ENCODE measurements at places on chromosomes 2 and 18.

- no peak for DNase-seq
Observed at GRCh38 chr2:42965196-42965595, 172.8 kb upstream of the HAAO start.

DNA sequence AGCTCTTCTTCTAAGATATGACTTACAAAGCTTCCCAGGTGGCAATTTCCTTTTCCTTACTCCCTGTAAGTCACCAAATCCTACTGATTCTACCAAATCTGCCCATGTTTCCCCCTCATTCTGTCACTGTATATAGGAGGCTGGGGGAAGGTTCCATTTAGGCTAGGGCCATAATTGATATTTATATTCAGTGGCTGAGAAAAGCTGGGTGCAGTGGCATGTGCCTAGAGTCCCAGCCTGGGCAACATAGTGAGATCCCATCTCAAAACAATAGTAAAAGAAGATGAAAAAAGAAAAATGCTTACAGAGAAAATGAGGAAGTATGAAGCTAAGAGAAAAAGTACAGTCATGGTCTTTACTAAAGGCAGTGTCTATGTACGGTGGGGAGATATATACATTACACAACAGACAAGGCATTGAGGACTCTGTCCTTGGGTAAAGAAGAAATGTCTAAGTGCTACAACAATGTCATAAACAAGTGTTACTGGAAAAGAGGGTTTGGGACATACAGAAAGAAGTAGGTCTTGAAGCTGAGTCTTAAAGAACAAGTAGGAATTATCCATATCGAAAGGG is 4.8 kb downstream of the CWC22 start:
- DNase-seq: no peak

DNA sequence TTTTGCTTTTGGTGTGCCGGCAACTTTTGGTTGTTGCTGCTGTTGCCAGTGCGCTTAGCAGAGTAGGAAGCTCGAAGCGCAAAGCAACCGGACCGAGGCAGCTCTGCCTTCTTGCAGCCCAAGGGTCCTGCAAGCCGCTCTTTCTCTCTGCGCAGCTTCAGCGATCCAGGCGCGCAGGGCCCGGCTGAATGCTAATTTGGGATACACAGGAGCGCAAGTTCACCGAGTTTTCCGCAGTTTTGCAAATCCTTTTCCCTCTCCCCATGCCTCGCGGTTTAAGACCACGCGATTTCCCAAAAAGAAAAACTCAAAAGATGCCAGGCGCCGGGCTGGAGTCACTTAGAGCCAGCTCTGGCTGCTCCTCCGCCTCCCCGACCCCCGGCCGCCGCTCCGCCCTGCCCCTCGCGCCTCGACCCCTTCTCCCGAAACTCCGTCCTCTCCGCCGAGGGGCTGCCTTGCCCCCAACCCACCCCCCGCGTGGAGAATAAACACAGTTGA is 13.5 kb upstream of the SIX3 start:
- no peak for DNase-seq

- no peak for DNase-seq
Observed at GRCh38 chr2:47964722-47965434, 58.6 kb upstream of the FBXO11 start.

DNA sequence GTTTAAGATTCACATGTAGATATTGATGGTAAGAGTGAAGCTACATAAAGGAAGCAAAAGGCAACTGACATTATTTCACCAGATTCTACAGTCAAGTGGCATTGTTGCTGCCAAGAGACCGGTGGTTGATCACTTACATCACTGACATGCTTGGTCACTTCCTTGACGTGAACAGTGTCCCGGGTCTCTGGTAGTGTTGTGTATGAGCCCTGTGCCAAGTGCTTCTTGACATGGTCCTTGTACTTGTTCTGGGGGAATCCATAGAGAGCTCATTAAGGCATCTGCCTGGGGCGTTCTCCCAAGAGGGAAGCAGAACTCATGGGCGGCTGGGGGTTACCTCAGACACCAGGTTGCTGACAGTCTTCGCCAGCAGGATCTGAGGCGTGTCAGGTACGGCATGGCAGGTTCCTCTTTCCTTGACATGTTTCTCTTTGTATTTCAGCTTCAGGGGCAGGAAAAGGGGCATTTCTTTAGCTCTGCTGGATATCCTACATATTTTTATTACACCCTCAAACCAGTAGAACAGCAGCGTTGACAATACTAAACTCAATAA is 116.2 kb downstream of the RIF1 start:
- DNase-seq: no peak

DNA sequence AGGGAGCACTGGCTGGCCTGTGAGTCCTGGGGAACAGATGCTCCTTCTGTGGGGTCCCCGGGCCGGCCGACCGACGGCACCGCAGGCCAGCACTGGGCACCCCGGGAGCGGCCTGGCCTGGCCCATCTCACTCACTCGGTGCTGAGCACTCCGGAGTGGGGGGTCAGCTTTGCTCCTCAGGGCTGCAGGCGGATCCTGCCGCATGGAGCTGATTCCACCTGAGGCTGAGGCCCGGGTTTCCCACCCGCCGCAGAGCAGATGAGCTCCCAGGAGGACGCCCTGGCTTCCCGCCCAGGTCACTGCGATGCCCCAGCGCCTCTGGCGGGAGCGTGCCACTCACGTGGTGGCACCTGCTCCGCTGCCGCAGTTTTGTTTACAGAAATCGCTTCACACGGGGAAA is 418.6 kb downstream of the GALR1 start:
- no peak for DNase-seq

GRCh38 chr18:33696332-33697162 is 118.5 kb downstream of the ASXL3 start:
- no peak for DNase-seq

DNA sequence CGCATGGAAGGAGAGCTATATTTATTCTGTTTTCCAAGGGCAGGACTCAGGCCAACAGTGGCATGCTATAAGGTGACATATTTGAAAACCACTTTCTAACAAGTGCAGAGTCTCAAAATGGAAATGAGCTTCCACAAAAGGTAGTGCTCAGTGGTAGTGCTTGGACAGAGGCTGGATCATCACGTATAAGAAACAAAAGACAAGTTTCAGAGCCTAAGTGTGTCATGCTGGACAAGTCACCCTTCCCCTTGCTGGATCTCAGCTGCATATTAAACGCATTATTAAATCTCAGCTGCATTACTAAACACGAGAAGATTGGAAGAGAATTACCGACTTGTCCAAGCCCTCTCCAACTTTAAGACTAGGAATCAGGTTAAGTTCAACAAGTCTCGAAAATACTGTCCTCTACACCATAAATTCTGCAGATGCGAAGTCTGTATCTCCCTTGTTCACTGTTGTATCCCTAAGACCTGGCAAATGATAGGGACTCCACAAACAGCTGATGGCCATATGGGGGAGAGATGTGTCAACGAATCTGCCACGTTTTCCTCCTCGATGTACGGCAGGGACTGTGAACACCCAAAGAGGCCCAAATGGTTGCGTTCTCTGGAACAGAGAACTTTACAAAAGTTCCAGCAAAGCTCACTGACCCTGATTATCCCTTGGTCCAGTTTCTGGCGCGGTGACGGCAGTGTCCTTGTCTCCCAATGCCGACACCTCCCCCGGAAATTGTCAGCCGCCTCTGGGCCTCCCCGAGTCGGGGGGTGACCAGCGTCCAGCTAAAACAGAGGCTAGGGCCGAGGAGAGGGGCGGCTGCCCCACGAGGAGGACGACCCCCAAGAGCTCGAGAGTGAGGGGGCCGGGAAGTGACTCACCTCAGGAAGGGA is 611 bp downstream of the NOL10 start:
- DNase-seq: no peak

- DNase-seq: no peak
Observed at GRCh38 chr18:49892148-49892924, 79.0 kb upstream of the ACAA2 start.

- no peak for DNase-seq
Observed at GRCh38 chr2:207539470-207539869, 9.7 kb downstream of the CREB1 start.

DNA sequence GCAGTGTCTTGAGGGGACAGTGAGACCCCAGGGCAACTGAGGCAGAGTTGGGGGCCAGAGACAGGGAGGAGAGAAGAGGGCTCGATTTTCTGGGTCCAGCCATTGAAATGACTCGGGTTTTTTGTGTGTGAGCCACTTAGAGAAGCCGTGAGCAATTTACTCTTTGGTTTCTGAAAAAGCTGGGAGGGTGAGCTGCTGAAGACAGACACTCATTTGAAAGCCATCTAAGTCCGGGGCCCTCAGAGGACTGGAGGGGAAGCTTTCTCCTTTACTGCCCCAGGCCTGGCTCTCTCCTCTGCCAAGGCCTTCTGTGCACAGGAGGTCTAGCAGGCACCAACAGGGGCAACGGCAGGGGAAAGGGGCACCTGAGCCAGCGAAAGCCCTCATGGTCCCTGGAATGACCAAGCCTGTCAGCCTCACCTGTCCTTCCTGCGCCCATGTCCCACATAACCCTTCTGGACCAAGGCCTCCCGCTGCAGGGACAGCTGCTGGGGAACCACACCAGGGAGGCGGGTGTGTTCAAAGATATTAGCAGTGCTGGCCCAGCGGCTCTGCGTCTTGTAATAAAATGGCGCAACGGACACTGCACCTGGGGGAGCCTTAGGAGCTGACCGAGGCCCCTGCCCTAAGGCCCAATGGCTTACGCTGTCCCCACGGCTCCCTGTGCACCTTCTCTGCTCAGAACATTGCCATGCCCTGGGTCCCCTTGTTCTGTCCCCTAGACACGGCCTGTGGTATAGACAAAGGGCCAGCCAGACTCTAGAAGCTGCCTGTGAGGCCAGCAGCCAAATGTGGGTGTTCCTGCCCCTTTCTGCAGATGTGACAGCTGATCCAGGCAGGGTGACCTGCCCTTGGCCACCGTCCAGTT is 45.8 kb downstream of the HS6ST1 start:
- no peak for DNase-seq

DNA sequence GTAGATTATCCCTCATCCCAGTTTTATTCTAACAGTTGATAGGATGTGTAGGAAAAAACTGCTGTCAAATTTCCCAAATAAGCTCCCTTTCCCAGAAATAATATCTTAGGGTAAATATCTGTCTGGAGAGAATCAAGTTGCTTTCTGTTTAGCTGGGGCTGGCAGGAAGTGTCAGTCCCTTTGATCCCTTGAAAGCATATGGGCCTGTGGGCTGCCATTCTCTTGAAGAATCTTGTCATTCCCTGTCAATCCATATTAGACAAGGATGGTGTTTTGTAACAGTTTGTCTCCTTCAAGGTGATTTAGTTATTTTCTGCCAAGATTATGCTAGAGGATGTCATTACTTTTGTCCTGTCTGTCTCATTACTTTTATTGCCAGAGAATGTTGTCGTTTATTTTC is 37.1 kb upstream of the UBE2E3 start:
- no peak for DNase-seq

- no peak for DNase-seq
Observed at GRCh38 chr2:213150315-213151097, 906 bp downstream of the IKZF2 start.

- no peak for DNase-seq
Observed at GRCh38 chr2:39715095-39715494, 49.4 kb downstream of the TMEM178A start.

GRCh38 chr2:39455826-39456225 is 18.7 kb upstream of the MAP4K3 start:
- DNase-seq: no peak

- DNase-seq: no peak
Observed at GRCh38 chr2:83967854-83968253, 491.2 kb downstream of the SUCLG1 start.

DNA sequence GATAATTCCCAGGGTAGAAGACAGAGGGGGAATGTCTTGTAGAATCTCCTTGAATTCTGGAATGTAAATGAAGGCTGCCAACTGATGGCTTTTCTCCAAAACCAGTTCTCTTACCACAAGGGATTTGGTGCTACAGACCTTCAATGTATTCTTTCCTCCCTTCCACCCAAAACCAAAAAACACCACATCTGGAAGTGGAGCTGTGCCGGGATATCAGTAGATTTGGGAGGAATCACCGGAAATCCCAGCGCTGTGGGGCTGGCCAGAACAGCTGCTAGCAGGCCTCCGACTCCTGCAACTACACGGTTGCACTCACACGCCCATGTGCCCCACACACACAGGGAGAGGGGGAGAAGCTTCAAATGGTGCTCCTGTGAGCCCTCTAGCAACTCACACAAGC is 45.7 kb downstream of the RPL31 start:
- DNase-seq: no peak

- DNase-seq: no peak
Observed at GRCh38 chr18:61876899-61877298, 15.9 kb downstream of the RNF152 start.

- no peak for DNase-seq
Observed at GRCh38 chr2:18404708-18405107, 155.7 kb downstream of the RDH14 start.

- DNase-seq: no peak
Observed at GRCh38 chr2:26460613-26461031, 17.3 kb downstream of the OTOF start.

All from T-helper 2 cell treated with Interferon-gamma antibody and Interleukin-4, amounts not matched to agents 5 μg/mL and 100 μg/mL, for 36 hours (primary cell).